ENCODE measurements at places on chromosomes 4 and X.
A peak's percentile ranks its signal among the peaks of the same experiment; 100 is the strongest.

DNA sequence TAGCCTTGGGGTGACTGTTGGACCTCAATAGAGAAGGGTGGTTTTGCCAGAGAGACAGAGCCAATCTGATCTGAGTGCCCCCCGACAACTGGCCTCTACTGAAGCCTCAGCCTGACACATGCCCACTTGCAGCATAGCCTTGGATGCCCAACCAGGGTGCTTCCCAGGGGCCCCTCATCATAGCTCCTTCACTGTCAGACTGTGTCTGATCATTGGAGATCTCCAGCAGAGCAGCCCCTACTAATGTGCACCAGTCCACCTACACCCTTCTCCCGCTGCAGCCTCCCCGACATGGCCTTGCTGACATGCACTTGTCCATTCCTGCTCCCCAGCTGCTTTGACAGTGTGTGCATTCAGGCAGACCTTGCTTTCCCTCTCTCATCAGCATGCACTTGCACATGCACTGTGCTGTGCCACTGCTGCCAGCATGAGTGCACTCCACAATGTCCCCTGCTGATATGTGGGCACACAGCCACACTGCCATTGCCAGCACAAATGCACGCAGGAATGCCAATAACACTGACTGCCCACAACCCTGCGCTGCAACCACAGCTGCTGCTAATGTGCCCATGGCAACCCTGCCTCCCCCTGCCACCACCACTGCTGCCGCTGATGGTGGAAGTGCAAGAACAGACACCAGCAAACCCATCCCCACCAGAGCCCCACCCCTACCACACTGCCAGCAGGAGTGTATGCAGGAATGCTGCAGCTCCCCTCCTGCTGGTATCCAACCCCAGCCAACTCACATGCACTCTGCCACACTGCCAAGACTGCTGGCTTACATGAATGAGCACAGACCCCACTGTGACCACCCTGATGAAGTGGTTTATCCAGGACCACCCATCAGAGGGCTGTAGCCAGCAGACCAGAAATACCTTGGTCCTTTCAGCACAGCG, 68.1 kb upstream of the ZMAT1 start:
- no peak for DNase-seq

DNA sequence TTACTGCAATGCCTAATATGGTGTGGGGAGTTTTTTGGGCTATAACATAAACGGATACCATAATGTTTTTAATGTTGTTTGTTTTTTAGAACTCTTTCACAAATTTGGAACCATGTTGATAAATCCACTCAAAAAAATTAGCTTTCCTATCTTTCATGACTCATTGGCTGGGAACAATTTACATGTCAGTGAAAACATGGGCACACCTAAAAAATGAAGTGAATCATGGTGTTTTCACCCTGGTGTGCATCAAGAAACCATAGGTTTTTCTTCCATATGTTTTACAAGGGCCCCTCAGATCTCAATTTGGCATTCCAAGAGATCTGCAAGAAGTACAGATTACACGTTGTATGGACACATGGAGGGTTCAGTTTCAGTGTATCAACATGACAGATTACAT, 207.1 kb downstream of the NWD2 start:
- DNase-seq: no peak

DNA sequence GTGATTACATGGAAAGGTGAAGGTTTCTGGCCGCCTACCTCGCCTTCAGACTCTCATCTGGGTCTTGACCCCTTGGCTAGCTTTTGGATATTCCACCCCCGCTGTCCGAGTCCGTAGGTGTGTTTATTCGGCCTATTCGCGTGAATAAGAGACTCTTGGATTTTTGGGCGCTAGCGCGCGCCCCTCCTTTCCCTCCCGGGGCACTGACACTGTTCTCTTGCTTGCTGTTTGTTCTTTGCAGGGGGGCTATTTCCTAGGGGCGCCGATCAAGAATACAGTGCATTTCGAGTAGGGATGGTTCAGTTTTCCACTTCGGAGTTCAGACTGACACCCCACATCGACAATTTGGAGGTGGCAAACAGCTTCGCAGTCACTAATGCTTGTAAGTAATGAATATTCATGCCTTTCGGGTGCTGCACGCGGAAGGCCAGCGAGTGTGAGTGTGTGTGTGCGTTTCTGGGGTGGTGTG, 932 bp downstream of the GRIA2 start:
- DNase-seq: no peak

- no peak for DNase-seq
Observed at GRCh38 chrX:2859197-2859797, 30.6 kb downstream of the GYG2 start.

DNA sequence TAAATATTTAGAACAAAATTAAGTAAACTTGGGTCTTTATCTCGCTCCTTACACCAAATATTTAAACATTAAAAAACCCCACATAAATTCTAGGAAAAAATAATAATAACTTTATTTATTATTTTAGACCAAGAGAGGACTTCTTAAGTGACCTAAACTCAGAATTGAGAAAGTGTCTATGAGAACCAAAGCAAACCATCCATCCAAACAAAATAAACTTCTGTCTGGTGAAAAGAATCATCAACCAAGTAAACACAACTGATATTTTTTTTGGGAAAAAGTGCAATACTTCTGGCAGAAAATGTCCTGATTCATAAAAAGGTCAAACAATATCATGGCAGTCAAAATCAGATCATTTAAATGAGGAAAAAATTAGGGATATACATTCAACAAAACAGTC, 533.0 kb downstream of the SPRY1 start:
- no peak for DNase-seq

GRCh38 chr4:80382090-80382832, 46.7 kb downstream of the CFAP299 start:
- DNase-seq: no peak

DNA sequence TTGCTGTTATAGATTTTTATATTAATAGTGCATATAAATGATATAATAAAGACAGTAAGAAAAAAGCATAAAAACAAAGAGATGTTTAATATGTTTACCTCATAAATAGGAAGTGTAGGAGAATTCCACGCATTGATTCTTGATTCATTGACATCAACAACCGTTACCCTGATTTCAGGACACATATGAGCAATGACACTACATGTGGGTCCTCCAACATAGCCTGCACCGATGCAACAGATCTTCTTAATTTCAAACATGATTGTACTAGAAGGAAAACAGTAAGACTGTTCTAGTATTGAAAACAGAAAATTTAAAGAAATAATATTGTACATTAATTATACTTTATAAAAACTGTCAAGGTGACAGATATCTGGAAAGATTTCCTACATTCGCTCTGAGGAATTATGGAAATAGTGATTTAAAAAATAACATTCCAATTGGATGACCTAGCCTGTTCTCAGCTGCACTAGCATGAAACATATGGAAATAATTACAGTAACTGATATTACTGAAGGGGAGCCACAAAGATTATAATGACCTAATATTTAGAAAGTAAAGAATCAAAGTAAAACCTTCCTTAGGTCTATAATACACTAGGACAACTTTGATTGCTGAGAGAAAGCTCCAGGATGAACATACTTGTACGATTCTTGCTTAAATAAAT, 5.9 kb downstream of the UGDH start:
- peak; percentile 77 for DNase-seq
